ENCODE measurements at places on chromosomes 2 and 18.

- DNase-seq: no peak
Measured at GRCh38 chr2:180419212-180419611, 412.1 kb upstream of the CWC22 start.

DNA sequence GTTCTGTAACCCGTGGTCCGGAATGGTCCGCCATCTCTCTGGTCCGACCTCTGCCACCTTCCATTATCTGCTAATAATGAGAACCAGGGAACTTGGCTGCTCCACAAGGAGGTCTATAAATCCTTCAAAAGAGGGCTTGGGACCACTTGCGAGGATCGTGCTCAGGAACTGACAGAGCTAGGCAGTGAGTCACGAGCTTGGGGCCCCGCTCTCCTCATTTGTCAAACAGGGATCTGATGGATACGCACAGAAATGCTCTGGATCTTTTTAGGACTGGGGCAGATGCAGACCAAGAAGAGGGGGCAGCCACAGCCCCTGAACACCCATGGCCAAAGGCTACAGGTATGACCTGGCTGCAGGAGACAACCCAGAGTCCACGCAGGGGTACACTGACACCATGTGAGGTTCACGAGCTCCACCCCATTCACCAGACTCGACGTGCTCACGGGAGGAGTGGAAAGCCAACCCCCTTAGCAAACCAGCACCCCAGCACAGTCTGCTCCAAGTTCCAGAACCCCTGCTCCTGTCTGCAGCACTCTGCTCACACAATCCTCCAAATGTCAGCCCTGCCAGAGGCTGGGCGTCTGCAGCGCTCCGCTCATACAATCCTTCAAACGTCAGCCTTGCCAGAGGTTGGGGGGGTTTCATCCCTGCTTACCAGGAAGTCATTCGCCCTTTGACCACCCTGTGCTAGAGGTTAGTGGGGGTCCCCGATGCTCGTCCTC lies 45.8 kb downstream of the ANO7 start:
- no peak for DNase-seq

GRCh38 chr18:42778024-42778423 lies 337.5 kb downstream of the RIT2 start:
- DNase-seq: no peak

DNA sequence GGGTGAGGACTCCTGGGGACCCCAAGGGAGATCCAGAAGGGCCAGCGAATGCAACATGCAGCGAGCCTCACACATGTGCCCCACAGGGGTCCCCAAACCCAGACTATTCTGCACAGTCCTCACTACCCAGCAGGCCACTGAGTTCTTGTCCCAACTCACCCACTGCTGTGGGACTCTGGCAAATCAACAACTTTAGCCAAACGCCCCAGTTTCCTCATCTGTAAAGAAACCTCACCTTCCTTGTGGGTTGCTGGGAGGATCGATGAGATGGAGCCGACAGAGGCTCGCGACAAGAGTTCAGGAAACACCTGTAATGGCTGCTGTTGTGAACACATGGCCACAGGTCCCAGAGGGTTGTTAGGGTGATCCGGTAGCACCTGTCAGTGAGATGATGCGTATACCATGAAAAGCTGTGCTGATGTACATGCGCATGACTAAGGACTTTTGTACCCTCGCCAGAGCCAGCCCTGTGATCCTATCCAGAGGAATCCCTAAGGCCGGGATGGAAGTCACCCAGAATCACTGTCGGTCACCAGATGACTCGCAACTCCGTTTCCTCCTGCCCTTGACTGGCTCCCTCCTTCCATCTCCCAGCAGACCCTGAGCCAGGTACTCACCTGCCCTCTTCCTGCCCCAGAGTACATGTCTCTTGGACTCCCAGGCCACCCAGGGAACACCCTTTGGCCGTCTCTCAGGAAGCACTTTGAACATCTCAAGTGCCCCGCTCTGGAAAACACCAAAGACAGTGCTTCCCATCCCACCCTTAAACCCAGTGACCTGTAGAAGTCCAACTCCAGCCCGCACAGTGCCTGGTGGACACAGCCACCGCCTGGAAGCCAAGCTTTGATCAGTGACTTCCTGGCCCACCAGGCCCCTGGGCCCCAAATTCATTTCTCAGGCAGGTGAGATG lies 103.3 kb upstream of the ID2 start:
- no peak for DNase-seq

- DNase-seq: no peak
Measured at GRCh38 chr2:85399183-85399455, 11.0 kb downstream of the CAPG start.

- peak; percentile 48 for DNase-seq
Measured at GRCh38 chr2:196274387-196274809, 103.0 kb upstream of the STK17B start.

GRCh38 chr18:51520676-51521180 lies 323.2 kb upstream of the MEX3C start:
- DNase-seq: no peak

DNA sequence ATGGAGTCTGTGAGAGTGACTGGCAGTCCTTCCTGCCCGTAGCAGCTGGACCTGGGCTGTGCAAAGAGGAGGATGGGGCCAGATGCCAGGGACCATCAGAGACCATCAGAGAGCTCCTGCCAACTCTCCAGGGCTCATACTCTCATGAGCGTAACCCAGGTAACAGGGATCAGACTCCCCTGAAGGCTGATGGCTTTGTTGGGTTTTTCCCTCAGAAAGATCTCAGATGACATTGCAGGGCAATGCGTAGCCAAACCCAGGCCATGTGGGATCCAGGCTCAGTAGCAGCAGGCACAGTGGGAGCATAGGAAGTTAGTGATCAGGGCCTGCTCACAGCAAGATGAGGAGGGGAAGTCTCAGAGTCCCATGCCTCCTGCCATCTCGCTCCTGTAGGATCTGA lies 218.0 kb downstream of the LOXHD1 start:
- DNase-seq: no peak

- no peak for DNase-seq
Measured at GRCh38 chr18:49021076-49021432, 70.3 kb upstream of the SMAD7 start.

Measured in HT-29 (cell line).